Posterior cingulate gyrus (tissue), 11 donors: ENCODE measurements at places on chromosomes 11 and 22.

DNA sequence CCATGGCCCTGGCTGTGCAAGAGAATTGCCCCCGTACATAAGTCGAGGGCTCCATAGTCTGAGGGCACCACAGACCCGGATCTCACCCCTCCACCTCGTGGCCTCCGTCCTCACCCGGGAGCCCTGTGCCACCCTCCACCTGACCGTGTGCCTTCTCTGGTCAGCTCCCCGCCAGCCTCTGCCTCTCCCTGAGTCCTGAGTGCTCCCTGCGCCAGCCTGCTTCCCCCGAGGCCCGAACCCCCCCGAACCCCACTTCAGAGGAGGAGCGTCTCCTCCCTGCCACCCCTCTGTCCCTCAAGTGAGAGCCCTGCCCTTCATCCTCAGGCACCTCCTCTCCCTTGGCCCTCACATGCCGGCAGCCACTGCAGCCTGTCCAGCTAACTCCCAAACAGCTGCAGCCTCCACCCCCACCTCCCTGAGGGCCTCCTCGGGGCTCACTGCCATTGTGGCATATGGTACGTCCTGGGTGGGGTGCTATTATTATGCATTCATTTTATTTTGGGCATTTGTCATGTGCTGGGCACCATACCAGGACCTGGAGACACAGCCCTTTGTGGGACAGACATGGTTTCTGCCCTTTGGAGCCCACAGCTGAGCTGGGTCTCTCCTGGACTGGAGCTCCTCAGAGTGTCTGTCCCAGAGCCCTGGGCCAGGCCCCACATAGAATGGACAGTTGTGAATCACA, 67.2 kb downstream of the MYO7A start:
- DNase-seq, result peak; percentile 28

- no peak for DNase-seq
Measured at GRCh38 chr11:101346591-101346990, 217.0 kb upstream of the PGR start.

GRCh38 chr22:23922921-23923320, 28.7 kb downstream of the MIF start:
- DNase-seq, result no peak

DNA sequence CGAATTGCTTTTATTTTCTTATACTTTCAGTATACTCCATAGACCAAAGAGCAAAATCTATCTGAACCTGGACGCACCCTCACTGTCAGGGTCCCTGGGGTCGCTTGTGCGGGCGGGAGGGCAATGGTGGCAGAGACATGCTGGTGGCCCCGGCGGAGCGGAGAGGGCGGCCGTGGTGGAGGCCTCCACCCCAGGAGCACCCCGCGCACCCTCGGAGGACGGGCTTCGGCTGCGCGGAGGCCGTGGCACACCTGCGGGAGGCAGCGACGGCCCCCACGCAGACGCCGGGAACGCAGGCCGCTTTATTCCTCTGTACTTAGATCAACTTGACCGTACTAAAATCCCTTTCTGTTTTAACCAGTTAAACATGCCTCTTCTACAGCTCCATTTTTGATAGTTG, 1077.4 kb downstream of the BRD1 start:
- DNase-seq, result no peak

GRCh38 chr11:126499131-126499752, 143.8 kb downstream of the ST3GAL4 start:
- peak; percentile 20 for DNase-seq

DNA sequence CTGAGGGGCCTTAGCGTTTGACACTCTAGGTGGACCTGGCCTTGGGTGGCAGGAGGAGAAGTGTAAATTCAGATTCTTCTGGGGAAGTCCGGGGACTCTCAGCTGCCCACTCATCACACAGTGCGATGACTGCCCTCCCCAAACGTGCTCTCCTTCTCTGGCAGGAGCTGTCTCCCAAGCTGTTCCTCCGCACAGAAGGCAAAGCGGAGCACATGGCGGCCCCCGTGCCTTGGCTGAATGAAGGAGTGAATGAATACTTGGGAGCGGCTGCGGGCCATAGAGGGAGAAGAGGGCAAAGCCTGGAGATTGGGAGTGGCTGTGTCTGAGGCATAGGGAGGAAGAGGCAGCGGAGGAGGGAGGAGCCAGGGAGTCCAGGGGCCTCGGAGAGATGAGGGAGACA, 6.9 kb upstream of the NAA40 start:
- DNase-seq, result peak; percentile 75

DNA sequence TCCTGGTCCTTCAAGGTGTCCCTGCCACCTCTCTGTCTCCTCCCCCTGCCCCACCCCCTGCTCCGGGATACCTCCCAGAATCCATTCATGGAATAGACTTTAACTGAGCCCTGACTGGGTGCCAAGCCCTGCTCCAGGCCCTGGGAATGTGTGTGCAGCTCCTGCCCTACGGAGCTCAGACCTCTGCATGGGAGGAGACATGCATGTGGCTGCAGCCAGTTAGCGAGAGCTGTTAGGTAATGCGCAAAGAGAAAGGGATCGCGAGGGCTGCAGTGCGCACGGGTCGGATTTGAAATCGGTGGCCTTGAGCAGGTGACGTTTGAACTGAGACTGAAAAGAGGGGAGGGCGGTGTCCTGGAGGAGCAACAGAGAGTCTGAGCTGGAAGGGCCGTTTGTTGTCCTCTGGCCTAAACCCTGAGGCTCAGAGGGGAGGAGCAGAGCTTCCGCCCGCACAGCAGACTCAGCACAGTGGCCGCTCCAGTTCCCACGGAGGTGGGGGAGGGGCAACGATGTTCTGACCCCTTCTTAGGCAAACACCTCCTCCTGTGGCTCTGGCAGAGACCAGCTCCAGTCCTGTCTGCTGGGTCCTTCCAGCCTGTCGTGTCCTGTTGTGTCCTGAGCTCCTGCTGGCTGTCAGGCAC, 19.8 kb upstream of the LRRC10B start:
- DNase-seq, result no peak

DNA sequence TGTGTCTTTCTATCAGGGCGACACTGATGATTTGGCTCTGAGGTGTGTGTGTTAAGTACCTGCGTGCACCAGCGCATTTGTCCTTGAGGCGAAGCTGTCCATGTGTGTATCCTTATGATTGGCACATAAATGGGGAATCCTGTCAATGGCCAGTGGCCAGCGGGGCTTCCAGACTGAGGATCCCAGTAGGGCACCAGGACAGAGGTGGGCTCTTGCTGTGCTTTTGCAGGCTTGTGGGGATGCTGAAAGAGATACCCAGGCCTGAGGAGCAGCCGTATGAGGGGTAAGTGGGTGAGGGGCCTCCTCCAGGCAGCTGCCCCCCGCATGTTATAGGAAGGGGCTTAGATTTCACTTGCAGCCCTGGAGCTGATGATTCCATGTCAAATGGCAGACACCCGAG, 156.8 kb downstream of the ST3GAL4 start:
- no peak for DNase-seq

DNA sequence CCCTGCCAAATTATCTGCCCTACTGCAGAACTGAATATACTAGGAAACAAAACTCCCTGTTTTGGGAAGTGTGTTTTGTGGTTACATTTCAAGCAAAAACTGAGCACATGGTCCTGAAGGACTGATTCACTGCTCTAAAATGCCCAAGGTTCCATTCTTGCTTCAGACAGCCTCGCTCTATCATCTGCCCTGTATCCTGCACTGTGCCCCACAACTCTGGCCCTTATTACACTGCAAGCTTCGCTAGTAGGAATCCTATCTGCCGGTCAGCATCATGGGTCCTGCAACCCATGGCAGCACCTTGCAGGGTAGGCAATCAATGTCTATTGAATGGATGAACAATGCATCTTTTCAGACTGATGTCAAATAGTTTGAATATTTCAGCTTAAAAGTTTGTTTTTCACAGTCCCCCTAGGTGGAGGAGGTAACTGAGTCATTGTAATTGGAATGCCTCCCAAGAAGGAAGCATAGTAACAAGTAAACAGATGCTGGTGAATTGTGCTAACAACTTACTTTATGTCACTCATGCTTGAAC, 21.3 kb downstream of the LAYN start:
- DNase-seq, result no peak

GRCh38 chr11:35847473-35847872, 96.4 kb upstream of the LDLRAD3 start:
- DNase-seq, result no peak

DNA sequence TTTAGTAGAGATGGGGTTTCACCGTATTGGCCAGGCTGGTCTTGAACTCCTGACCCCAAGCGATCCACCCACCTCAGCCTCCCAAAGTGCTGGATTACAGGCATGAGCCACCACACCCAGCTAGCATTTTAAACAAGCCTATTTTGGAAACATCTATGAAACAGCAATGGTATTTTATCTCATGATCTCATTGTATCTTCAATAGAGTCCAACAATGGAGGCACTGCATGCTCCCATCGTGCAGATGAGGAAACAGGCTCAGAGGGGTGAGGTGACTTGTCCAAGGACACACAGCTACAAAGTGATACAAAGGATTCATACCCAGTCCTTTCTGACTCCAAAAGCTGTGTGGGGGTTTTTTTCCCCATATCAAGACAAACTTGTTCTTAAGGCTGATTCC, 39.0 kb upstream of the RTL6 start:
- DNase-seq, result no peak

- no peak for DNase-seq
Measured at GRCh38 chr11:15334766-15335165, 220.0 kb downstream of the INSC start.

- DNase-seq, result no peak
Measured at GRCh38 chr22:36036167-36036624, 7.6 kb upstream of the RBFOX2 start.

GRCh38 chr11:111066846-111067245, 178.7 kb upstream of the POU2AF2 start:
- DNase-seq, result no peak

DNA sequence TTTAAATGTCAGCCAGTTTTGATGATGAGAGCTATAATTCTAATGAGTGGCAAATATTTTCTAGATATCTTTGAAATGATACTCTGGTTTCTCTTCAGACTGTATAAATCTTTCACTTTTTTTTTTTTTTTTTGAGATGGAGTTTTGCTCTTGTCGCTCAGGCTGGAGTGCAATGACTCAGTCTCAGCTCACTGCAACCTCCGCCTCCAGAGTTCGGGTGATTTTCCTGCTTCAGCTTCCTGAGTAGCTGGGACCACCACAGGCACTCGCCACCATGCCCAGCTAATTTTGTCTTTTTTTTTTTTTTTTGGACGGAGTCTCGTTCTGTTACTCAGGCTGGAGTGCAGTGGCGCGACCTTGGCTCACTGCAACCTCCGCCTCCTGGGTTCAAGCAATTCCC, 113.6 kb downstream of the TEAD1 start:
- DNase-seq, result no peak

DNA sequence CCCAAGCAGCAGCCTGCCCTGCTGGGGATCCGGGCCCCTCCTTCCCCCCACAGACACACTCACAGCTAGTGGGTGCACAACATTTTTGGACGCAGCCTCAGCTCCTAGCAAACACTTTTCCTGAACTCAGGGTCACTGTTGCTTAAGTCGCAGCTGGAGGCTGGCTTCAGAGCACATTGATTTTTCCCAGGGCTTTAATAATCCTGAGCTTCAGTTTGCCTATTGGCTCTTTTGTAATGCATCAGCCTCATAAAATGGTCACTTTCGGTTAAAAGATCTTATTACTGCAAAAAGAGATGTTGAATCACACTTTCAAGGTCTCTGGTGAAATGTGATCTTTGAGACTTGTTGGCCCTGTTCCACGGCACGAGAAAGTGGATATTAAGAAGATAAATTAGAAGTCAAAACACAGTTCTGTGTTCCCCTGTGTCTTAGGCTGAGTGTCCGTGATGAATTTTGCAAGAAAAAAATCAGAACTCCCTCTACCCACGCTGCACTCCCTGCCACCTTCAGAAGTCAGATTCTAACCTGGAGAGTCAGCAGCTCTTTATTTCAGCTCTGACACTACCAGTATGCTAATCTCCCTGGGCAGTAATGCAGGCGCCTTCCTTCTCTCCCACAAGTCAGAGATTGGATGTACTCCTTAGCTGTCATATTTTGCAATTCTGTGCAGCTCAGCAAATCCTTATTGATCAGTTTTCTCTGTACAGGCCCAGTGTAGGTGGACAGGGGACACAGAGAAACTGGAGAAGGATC, 158.2 kb upstream of the E2F8 start:
- DNase-seq, result no peak

GRCh38 chr11:122698392-122698791, 42.9 kb downstream of the UBASH3B start:
- no peak for DNase-seq

GRCh38 chr11:2178906-2179494, 7.4 kb upstream of the TH start:
- no peak for DNase-seq

- DNase-seq, result no peak
Measured at GRCh38 chr11:115222218-115222862, 281.9 kb downstream of the CADM1 start.

DNA sequence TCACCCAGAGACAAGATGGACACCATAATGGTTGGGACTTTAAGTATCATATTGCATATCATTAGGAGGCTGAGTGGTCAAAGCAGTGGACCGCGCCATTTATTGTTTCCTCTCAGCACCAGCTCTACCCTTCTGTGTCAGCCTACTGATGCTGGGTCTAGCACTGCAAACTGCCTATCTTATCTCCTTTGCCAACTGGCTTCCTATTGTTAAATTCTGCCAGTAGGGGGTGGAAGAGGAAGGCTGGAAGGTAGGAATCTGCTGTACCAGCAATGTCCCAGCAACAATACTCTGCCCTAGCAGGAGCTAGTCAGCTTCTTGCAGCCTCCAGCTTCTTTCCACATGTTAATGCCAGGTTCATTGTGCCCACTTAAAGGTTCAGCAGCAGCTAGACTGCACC, 367.1 kb upstream of the PDGFD start:
- DNase-seq, result no peak

DNA sequence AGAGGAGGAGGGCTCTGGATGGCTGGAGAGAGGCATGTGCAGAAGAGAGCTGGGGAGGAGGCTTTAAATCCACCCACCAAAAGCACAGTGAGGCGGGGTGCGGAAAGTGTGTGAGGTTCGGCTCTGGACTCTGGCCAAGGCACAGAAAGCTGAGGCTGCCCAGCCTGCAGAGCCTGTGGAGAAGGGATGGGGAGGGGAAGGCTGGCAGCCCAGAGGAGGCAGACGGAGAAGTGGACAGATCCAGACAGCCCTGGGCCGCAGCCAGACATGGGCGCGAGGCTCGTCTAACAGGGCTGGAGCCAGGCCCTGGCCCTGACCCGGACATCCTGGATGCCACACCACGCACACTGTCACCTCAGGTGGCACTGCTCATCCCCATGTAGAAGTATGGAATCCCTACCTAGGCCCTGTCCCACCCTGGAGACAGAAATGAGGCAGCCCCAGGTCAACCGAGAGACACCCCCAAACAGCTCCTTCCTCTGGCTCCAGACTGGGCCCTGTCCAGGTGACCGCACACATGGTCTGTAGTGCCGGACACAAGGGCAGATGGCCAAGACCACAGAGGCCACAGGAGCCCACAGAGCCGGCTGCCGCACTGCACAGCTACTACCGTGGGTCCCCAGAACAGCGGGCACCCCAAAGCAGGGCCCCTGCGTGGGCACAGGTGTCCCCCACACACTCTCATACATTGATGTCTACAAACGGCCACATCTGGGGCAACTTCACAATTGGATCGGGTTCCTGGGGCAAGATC, 16.6 kb upstream of the MOB2 start:
- DNase-seq, result peak; percentile 96

GRCh38 chr22:38567531-38568285, 2.3 kb downstream of the DMC1 start:
- DNase-seq, result no peak

GRCh38 chr22:44935724-44936123, 74.1 kb downstream of the PHF21B start:
- DNase-seq, result peak; percentile 94

GRCh38 chr11:72353861-72354260, 80.5 kb downstream of the CLPB start:
- no peak for DNase-seq

- no peak for DNase-seq
Measured at GRCh38 chr22:49300951-49301397, 526.7 kb downstream of the BRD1 start.

GRCh38 chr22:43925433-43926348, 2.1 kb downstream of the PNPLA3 start:
- no peak for DNase-seq
